Activated T-helper 17 cell treated with anti-CD3 and anti-CD28 coated beads, Interleukin-2, amount 50 U/mL, for 72 hours (primary cell): ENCODE measurements at places on chromosomes 16 and 17. TPM values are rescaled to one million over a fixed set of nuclear protein-coding genes. Genes with fewer than 3 reads are reported as not detected.

GRCh38 chr16:8892101-8892575, 10.0 kb downstream of the LITAFD start:
- ATAC-seq, result peak; percentile 52

- ATAC-seq, result peak; percentile 39
These were observed 15.0 kb downstream of the SMIM36 start for GRCh38 chr17:55496094-55496881.

DNA sequence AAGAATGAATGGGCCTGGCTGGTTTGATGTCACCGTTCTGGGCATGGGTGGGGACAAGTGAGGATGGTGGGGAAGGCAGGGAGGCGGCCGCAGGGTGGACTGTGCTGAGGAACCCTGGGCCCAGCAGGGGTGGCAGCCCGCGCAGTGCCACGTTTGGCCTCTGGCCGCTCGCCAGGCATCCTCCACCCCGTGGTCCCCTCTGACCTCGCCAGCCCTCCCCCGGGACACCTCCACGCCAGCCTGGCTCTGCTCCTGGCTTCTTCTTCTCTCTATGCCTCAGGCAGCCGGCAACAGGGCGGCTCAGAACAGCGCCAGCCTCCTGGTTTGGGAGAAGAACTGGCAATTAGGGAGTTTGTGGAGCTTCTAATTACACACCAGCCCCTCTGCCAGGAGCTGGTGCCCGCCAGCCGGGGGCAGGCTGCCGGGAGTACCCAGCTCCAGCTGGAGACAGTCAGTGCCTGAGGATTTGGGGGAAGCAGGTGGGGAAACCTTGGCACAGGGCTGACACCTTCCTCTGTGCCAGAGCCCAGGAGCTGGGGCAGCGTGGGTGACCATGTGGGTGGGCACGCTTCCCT, 6.5 kb upstream of the SERPINF1 start:
- ATAC-seq, result no peak

DNA sequence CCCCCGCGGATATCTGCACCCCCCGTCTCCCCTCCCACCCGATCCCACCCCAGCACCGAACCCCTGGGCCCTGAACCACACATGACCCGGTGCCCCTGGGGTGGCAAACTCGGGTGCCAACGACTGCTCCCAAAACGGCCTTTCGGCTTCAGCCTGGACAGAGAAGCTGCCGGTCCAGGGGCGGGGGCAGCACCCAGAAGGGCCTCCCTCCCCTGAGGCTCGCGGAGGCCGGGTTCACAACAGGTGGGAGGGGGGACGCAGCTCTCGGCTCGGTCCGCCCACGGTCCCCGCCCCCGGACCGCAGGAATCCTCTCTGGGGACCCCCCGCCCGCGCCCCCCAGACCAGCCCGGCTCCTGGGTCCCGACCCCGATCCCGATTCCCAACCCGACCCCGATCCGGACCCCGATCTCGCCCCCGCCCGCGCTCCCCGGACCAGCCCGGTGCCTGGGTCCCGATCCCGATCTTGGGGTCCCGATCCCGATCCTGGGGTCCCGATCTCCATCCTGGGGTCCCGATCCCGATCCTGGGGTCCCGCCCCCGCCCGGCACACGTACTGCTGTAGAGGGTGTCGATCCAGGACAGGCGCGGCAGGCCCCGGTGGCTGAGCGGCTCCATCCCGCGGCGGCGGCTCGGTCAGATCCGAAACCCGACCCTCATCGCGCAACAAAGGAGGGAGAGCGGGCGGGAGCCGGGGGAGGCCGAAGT, 516 bp downstream of the ABR start:
- ATAC-seq, result peak; percentile 42

KRT39 gene
- not detected for total RNA-seq

ZP2 gene
- total RNA-seq, result not detected
